ENCODE measurements at places on chromosomes 12 and 14.

- no peak for DNase-seq
These were observed 555.1 kb downstream of the FOXG1 start for GRCh38 chr14:29321646-29322045.

DNA sequence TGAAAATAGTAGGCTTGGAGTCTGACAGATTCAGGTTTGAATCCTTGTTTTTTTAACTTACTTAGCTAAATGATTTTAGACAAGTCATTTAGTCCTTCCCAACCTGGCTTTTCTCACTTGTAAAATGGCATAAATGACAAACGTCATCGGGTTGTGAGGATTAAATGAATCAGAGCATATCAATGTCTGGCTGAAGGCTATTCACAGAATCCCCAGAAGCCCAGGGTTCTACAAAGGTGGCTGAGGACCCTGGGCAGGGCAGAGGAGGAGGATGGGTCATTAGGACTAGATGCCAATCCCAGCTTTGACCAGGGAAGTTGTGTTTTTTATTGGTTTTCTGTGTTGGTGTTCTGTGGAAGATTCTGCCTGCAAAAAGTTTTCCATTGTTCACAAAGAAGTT lies 7.6 kb upstream of the PTPRB start:
- no peak for DNase-seq

DNA sequence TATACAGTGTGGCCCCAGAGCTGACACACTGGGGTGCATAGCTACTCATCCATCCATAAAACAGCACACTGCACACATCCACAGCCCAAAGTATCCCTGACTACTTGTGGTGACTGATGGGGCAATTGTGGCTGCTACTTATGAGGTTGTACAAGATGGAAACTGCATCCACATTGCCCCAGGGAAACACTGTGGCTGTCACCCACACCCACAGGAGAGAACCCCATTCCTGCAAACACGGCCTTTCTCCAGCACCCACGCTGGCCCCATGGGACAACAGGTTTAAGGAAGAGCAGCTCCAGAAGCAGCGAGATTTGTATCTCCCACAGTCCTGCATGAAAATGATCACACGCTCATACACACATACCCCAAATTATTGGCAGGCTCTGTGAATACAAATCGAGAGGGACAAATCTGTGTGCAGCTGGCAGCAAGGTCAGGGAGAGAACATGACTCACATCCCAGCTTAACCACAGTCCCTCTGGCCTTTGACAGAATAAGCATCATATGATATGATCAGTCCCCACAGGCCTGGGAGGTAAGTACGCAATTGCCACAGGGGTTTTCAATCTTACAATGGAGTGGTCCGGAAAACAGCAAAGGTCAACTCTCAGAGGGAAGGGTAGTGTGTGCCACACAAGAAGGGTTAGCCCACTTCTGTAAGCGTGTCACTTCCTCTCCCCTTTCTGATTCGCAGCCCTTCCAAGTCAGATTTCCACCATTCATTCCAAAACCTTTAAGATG lies 61.9 kb downstream of the ESR2 start:
- DNase-seq: no peak

DNA sequence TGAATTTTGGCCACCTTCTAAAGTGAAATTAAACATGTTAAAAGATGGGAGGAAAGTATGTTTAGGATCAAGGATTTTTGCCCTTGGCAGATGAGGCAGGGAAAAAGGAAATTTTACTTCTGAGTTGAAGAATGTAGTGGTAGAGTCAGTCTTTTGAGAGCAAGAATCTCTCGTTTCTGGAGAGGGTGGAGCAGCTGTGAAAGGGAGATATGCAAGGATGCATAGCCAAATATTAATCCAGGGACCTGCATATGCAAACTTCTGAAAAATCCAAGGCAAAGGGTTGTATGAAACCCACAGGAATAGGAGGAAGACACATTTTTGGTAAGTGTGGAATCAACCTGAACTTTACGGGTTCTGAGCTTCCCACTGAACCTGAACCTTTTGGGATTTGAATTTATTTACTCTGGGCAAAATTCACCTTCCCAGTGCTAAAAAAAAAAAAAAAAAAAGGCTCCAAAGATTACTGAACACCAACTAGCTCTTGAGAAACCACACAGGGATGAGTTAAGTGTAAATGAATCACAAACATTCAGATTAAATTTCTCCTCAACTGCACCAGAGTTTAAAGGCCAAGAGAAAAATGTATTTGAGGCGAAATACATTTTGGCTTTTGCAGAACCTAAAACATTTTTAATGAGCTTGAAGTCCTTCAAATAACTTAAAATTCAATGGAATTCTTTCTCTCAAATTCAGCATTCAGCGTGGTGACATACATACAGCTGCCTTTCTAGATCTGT lies 187.1 kb upstream of the CDKN3 start:
- no peak for DNase-seq

- no peak for DNase-seq
These were observed 136.7 kb upstream of the EGLN3 start for GRCh38 chr14:34087571-34087970.

Data from pancreas (tissue), 10 donors.